ENCODE measurements at places on chromosomes 5 and 9.

DNA sequence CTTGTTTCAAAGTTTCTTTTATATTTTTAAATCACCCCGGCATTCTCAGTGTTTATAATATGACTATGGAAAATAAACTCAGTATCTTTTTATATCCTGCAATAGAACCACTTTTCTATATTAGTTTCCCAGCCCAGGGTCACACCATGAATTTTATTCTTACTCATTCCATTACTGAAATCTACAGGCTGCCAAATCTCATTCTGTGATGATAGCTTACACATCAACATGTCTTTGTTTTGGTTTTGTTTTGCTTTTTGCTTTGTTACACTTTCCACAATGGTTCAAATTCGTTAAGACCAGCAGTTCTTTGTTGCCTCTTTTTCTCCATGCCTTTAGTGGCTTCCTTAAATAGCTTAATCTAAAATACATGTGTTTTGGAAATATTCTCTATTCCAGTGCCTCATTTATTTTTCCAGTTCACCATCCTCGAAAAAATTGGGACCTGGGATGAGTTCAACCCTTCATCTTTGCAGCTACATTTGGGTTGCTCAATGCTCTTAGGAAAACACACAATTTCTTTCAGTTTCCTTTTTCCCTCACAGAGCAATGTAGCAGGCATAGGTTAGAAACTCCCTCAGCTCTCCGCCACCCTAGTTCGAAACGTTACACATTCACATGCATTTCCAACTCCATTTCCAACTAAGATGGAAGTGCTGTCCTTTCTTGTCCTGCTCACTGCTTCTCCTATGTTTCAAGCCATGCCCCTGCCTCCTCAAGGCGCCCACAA is 1146.3 kb downstream of the MAT2B start:
- no peak for DNase-seq

DNA sequence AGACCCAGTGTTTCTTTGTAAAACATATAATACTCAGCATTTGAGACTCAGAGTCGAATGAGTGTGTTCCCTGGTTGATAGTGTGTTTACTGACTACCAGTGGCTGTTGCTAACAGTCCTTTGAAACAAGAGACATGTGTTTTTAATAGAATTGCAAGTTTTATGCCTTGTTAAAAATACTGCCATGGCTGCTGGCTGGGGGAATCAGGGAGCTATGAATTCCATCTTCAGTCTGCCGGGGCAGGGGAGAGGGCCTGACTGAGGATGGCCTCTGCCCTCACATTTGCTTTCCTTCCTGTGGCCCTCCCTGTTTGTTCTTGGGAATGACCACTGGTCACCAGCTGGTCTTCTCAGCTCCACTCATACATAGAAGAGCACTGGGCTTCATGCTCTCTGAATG is 63.8 kb downstream of the PDZD2 start:
- DNase-seq = no peak

- no peak for DNase-seq
Measured at GRCh38 chr5:147245381-147246165, 10.7 kb downstream of the STK32A start.

- no peak for DNase-seq
Measured at GRCh38 chr5:137082951-137083350, 416.2 kb downstream of the SPOCK1 start.

GRCh38 chr5:44048276-44048984 is 340.8 kb downstream of the FGF10 start:
- no peak for DNase-seq

DNA sequence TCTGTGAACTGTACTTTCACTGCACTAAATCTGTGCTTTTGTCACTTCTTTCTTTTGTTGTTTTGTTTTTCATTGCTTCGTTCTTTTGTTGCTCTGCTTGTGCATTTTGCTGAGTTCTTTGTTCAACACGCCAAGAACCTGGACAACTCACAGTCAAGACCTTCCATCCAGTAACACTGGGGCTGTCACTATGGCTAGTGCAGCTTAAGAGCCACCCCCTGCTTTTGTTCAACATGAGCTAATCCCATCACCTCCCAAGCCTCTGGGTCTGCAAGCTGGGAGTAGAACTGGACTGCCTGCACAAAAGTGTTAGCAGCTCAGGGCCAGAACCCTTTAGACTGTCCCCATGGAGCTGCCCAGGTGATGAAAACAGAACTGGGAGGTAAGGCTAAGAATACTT is 143.7 kb downstream of the SYK start:
- DNase-seq = no peak

- no peak for DNase-seq
Measured at GRCh38 chr5:89064054-89064453, 181.1 kb upstream of the MEF2C start.

DNA sequence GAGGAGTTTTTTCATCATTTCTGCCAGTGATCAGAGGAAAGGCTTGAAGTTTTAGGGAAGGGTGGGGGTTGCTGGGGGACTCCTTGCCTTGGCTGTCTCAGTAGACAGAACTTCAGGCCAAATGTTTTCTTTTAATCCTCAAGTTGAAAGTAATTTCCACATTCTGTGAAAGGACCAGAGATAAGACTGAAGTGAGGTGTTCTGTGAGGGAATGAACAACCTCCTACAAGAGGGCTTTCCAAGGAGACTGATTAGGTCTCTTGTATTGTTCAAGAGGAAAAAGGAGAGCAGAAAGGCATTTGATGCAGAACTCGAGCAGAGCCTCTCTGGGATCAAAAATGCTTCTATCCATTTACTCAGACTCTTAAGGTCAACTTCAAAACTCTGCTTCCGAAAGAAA is 282.1 kb upstream of the ATP10B start:
- DNase-seq = no peak

DNA sequence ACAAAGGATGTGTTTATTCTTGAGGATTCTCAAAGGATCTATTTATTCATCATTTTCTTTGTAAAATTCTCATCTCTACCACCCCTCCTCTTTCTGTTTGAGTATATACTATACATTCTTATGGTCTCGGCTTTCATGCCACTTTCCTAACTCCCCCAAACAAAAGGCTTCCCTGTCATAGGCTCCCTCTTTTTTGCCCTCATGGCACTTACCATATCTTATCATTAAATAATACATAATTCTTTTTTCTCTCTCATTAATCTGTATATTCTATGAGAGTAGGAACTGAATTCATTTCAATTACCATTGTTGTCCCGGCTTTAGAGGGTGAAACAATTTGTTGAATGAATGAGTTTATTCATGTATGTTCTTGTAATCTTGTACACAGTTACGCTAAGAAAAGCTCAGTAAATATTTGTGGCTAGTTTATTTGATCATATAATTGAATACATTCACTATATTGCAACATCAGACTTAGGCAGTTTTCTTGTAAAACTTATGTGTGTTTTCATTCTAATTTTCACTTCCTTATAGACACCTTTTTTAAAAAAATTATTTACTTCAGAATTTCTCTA is 254.6 kb downstream of the EDIL3 start:
- DNase-seq = no peak

DNA sequence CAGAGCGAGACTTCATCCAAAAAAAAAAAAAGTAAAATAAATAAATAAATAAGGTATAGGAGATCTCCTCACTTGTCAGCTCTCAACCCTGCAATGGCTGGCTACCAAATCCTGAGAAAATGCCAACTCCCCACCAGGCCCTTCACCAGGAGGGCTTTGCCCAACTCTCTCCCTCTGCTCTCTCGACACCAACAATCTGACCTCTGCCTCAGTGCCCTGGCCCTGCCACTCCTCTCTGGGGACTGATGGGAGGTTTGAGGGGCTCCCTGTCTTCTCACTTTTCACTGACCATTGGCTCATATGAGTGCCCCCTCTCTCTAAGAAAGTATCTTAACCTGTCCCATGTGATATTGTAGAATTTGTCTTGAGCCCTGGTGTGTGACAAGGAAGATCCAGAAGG is 52.6 kb upstream of the SH3PXD2B start:
- DNase-seq = no peak

DNA sequence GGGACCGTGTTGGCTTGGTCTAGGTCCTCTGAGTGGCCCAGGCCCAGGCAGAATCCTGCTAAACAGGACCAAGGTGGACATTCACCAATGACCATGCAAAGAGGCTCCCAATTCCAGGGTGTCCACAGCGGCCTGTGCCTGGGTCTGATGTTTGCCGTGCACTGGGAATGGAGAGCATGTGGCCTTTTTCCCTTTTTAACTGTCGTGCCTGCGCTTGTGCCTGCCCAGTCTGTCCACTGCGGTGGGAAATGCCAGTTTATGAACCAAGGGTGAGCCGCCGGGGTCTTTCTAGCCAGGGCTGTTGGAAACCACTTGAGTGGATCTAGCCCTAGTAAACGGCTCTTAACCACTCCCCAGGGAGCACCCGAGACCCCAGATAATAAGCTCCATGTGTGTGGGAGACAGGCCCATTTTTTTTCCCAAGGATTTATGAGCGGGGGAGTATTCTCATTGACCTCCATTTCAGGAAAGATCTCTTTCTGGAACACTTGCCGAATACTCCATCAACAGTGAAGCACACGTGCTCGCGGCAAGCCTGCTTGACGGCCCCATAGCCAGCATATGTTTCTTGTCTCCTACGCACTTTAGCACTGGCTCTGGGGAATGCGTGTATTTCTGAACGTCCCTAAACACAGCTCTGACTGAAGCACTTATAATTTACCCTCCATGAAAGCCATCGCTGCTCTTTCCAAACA is 93.2 kb upstream of the PHYKPL start:
- no peak for DNase-seq

GRCh38 chr5:176817841-176818377 is 7.5 kb downstream of the UNC5A start:
- DNase-seq = peak; percentile 69

DNA sequence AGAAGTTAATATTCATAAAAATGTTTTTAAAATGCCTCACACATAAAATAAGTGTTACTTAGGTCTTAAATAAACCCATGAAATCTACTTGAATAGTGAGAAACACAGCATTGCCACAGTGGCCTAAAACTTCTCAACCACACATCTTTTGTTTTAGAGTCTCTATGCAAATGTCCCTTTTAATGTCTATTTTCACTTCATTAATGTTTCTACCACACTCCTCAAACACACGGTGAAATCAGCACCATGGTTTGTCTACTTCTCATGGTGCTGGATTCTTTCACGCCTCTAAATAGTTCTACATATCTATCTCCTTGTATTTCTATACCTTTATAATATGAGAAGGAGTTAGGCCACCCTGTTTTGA is 111.2 kb downstream of the EDIL3 start:
- DNase-seq = no peak

DNA sequence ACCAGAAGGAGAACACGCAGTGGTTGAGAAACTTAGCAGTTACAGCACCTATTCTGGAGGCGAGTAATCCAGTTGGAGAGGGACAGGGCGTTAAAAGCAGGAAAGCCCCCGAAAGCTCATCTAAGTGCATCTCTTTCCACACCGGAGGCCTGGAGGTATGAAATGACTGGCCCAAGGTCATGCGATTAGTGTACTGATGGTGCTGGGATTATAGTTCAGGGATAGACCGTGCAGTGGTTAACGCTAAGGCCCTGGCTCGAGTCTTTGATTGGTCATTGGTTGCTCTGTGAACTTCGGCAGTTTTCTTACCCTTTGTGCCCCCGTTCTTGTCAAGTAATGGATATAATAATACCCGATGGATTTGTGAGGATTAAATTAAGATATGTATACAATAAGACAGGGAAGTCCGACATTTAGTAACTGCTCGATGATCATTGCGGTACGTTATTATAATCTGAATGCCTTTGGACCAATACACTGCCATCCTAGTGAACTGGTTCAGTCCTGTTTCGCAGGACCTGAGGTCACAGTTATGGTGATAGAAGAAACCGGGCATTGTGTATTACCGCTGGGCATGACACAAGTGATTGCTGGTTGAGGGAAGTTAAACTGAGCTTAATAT is 960 bp downstream of the CANX start:
- no peak for DNase-seq

DNA sequence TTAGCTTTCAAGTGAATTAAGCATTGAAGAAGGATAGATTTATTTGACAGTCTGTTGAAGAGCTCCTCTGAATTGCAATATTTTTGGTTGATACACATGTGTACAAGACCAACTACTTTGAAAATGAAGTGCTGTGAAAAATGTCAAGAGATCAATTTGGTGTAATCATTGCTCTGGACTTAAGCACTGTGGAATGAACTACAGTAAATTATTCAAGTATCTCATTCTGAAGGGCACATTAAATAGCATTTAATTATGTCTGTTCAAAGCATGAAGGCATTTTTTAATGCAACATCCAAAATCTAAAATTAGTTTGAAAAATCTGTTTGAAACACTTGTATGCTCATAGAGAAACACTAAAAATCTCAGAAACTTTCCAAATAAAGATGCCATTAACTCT is 107.5 kb downstream of the CDH18 start:
- DNase-seq = no peak

- no peak for DNase-seq
Measured at GRCh38 chr9:114207845-114208244, 52.5 kb downstream of the COL27A1 start.

DNA sequence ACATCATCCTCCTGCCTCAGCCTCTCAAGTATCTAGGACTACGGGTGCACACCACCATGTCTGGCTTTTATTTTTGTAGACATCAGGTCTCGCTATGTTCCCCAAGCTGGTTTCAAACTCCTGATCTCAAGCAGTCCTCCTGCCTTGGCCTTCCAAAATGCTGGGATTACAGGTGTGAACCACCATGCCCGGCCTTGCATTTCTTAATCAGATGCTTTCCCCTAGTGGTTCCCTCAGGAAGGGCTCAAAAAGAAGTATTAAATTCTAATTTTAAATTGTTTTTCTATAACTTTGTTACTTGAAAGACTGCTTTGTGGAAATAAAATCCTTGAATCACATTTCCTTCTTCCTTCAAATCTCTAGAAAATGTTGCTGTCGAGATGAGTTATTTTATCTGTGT is 79.5 kb upstream of the ROR2 start:
- no peak for DNase-seq

GRCh38 chr5:177412603-177413233 is 3.4 kb upstream of the F12 start:
- no peak for DNase-seq

DNA sequence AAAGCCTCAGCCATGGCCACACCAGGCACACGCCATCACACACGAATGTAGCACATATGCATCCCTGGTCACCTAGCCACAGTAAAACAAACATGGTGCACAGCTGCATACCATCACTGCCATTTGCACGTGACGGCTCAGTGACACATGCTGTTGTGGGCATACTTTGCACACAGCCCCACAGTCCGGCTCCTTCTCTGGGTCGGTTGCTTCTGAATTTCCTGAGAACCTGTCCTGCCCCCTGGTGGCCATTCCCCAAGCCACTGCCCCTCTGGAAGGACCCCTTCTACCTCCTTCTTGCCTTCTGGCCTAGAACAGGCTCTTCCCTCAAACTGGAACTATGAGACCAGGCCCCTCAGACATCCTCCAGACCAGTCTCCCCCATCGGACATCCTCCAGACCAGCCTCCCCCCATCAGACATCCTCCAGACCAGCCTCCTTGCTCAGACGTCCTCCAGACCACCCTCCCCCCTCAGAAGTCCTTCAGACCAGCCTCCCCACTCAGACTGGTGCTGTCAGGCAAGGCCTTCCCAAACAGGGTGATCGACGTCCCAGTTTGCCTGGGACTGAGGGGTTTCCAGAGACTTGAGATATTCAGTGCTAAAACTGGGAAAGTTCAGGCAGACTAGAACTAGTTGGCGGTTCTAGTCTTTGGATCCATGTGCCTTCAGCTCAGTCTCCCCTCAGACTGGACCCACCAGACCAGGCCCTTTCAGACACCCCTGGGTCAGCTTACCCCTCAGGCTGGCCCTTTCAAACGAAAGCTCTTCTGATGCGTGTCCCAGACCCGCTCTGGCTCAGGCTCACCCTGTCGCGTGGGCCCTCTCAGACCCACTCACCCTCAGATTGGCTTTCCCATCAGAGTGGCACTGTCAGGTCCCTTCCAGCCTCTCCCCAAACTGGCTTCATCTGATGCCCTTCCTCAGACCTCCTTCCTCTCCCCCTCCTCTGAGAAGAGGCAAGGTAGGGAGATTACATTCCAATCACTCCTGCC is 24.3 kb upstream of the ENHO start:
- peak; percentile 64 for DNase-seq

All from COR-L47 (cell line).